ENCODE measurements at places on chromosomes 5 and 9. TPM values are rescaled to one million over a fixed set of nuclear protein-coding genes. Genes with fewer than 3 reads are reported as not detected.

- DNase-seq, result no peak
These were observed 52.6 kb upstream of the RNU6ATAC start for GRCh38 chr9:134216961-134217360.

DNA sequence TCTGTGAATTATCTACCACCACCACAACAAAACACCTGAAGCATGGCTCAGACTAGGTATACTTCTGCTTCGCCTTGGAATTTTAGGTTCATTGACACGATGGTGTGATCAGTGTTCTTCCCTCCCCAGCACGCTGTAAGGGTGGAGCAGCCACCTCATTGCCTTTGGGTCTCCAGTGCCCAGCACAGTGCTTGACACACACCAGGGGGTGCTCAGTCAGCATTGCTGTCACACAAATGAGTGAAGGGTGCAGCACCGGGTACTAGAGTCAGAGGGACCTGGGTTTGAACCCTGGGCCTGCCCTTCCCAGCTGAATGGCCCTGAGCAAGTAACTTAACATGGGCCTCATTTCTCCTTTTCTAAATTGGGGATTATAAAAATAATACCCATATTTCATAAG is 9.9 kb upstream of the ANGPTL2 start:
- no peak for DNase-seq

TLR4 gene
- 11.0 TPM for total RNA-seq

LAMC3 gene
- total RNA-seq, result not detected

DNA sequence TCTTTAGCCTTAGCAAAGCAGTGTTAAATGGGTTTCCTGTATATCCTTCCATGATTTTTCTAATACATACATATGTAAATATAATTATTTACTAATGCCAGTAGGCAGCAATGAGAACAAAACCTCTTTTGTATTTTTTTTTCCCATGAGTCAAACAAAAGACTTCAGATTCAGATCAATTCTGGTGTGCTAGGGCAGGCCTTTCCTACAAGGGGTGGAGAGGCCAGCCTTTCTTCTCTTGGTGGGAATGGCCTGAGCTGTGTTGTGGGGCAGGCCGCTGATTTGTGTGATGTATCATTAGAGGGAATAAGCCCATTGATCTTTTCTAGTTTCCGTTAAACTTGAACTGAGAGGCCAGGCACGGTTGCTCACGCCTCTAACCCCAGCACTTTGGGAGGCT is 115.5 kb upstream of the DMRT1 start:
- no peak for DNase-seq

DNA sequence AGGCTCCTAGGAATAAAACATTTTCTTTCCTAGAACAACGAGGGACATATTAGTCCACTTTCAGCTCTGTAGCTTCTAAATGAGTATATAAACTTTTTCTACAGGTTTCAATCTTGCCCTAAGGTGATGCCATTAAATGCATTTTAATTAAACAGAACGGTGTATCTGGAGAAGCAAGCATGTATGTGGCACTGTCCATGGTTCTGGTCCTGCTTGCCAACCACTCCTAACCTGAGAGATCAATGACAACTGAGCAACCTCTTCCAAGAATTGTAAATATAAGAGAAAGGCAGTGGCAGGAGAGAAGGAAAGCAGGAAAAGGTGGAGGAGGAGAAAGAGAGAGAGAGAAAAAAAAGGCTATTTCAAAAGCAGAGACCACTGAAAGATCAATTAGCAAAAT is 95.6 kb upstream of the SPOCK1 start:
- no peak for DNase-seq

DNA sequence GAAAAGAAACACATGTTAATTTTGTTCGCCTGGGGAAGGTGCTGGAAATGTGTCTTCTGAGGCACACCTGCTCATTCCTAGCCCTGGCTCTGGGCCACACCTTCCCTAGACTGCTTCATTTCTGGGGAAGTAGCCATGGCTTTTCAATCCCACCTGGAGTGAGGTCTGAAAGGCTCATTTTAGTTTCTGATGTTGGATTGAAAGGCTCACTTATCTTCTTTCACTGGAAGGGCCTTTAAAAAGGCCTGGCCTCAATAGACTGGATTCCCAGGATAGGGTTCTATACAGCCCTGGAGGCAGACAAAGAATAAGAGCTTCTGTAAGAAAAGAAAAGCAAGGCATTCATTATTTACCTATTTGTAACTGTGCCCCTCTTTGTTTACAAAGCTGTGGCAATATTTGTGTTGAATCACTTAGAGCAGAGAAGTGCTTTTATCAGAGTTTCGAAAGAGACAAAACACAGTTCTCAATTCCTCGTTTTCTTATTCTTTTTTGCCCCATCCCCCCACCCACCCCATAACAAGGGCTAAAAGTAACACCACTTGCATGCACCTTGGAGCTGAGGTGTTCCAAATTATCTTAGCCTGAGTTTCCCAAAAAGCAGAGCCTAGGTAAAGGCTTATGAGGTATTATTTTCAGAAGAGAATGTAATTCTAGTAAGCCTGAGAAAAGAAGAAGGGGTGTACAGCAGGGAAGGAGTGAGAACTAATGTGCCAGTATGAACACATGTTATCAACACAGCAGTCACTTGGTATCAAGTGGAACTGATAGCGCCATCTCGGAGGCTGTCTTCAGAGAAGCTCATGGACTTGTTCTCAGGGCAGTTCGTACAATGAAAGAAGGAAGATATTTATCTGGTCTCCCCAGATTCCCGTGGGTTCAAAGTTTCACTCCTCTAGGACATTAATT is 413.1 kb downstream of the KCTD16 start:
- DNase-seq, result no peak

- no peak for DNase-seq
These were observed 24.6 kb downstream of the C9orf85 start for GRCh38 chr9:71936066-71936465.

DNA sequence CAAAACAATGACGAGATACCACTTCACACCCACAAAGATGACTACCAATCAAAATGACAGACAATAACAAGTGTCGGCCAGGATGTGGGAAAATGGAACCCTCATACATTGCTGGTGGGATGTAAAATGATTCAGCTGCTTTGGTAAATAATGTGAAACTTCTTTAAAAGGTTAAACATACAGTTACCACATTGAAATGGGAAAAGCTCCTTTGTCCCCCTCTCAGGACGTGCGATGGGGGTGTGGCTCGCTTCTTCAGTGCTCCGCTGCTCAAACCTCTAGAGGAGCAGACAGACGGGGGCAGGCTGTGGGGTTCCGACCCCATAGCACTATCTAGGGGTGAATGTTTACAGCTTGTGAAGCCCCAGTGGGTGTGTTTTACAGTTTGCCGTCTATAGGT is 8.0 kb upstream of the PLPP6 start:
- DNase-seq, result peak; percentile 41

SPATA24 gene
- total RNA-seq, result 3.7 TPM

NEURL1B gene
- 14.6 TPM for total RNA-seq

GRCh38 chr5:163938595-163938994 is 433.2 kb downstream of the MAT2B start:
- no peak for DNase-seq

DNA sequence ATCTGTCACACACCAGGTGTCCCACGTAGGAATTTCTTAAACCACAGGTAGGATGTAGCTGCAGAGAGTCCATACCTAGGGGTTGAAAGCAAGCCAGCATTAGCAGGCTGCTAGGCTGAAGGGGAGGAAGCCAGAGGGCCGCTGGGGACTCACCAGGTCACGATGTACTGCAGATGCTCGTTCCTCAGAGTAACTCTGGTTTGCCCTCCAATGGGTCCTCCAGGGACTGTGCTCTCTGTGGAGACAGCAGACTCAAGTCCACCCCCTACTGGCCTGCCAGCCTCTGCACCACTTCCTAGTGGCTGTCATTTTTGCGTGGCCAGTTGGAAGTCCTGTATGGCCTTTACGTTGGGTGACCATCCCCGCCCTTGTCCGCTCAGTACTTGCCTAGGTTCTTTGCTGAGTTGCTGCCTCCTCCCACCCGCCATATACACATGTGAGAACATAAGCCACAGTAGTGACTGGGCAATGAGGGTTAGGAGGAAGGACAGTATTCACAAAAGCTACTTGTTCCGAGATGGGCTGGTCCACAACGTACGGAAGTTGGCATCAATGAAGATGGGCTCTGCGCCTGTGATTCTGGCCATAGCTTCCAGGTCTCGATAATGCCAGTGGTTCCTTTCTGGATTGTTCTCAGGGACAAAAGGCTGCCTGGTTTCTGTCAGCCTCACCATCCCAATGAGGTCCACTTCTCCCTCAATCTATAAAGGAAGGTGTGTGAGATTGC is 4.1 kb downstream of the RPL7A start:
- peak; percentile 76 for DNase-seq

GRCh38 chr5:131981516-131981915 is 29.9 kb downstream of the ACSL6 start:
- DNase-seq, result no peak

DNA sequence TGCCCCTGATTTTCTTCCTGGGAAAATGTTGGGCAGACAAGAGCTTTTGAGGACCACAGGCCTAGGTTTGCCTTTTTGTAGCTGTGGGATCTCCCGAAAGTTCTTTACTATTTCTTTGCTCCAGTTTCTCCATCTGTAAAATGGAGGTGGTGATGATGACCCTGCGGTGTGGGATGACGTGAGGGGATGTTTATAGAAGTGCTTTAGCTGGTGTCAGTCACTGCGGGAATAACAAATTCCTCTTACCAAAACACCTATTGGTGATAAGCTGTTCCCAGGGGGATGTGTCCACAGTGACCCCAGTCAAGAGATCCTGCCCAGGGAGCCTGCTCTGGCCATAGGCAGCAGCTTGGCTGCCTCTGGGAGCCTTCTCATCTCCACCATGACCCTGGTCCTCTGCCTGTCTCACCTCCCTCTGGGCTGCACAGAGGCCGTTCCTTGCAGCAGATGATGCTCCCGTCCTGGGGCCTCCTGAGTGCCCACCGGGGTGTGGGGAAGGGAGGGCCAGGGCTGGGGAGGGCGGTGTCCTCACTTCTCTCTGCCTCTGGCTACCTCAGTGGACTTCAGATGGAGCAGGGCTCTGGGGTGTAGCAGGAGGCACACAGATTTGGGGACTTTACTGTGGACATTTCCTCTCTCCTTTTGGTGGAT is 77.2 kb downstream of the COL15A1 start:
- DNase-seq, result no peak

GRCh38 chr9:97519441-97519970 is 18.0 kb downstream of the TMOD1 start:
- DNase-seq, result no peak

PCDHGA5 gene
- total RNA-seq, result 1.5 TPM

GFRA3 gene
- total RNA-seq, result not detected

FAM163B gene
- total RNA-seq, result not detected

SMIM23 gene
- not detected for total RNA-seq

LMX1B gene
- total RNA-seq, result not detected

GRCh38 chr5:55866934-55867333 is 15.8 kb downstream of the IL31RA start:
- no peak for DNase-seq

TAS2R1 gene
- total RNA-seq, result not detected

COL5A1 gene
- 56.0 TPM for total RNA-seq

GRCh38 chr9:132244582-132245455 is 83.0 kb downstream of the NTNG2 start:
- no peak for DNase-seq

GRCh38 chr5:43371821-43372220 is 40.4 kb downstream of the CCL28 start:
- no peak for DNase-seq

- no peak for DNase-seq
These were observed 123.5 kb upstream of the SLCO6A1 start for GRCh38 chr5:102622262-102622661.

- DNase-seq, result no peak
These were observed 34.5 kb downstream of the TBCA start for GRCh38 chr5:77741608-77742007.

SLC2A6 gene
- 16.6 TPM for total RNA-seq

XPA gene
- total RNA-seq, result 6.3 TPM

- no peak for DNase-seq
These were observed 63.9 kb downstream of the SREK1 start for GRCh38 chr5:66207800-66208561.

DNA sequence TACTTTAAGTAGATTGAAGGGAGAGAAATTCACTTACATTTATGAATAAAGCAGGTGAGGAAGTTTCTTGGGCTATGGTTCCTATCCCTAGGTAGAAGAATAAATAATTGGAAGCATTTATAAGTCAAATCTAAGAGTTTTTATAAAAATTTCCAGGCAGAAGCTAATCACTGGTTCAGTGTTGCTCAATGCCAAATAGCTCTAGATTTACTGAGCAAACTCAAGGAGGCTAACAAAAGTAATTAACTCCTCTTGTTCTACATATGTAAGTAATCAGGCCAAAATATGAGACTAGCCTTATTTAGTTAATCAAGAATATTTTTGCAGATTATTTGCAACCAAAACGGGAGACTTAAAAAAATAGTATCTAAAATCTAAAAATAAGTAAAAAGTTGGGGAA is 472.3 kb downstream of the PLK2 start:
- no peak for DNase-seq

- DNase-seq, result no peak
These were observed 11.7 kb downstream of the FIBCD1 start for GRCh38 chr9:130927338-130927737.

RAD17 gene
- total RNA-seq, result 21.7 TPM

IL9 gene
- total RNA-seq, result not detected

GRCh38 chr5:150497989-150498317 is 10.0 kb upstream of the NDST1 start:
- no peak for DNase-seq

DNA sequence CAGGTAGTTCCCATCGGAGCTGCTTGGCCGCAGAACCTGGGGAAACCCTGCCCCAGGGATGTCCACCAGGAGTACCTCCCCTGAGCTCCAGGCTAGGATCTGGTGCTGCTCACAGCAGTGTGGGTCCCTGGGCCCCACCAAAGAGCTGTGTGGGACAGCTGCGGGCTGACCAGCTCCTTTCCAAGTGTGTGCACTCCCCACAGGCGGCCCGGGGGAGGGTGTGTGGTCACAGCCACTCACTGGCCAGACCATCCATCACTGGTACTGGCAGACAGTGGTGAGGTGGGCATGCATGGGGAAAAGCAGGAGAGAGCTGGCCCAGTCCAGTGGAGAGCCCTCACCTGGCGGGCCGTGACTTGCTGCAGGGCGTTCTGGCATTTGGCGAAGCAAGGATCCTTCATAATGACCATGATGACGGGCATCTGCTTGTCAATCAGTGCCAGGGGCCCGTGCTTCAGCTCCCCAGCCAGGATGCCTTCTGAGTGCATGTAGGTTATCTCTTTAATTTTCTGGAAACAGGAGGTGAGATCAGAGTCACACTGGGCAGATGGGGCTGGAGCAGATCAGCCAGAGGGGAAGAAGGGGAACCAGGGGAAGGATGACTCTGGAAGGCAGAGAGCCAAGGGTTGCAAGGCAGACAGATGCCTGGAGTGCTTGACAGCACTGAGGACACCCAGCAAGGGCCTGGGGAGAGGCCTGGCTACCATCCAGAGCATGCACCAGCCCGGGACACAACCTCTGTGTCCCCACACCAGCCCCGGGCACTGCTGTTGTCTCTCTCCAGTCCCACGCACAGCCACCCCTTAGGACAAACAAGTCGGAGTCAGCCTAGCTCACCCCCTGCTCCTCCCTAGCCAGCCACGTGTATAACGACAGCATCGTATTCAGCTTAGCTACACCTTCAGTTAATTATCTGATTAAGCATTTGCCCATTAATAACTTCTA is 12.8 kb upstream of the MAPK9 start:
- no peak for DNase-seq
